ENCODE measurements at places on chromosomes 1 and 21.
A peak's percentile ranks its signal among the peaks of the same experiment; 100 is the strongest.

DNA sequence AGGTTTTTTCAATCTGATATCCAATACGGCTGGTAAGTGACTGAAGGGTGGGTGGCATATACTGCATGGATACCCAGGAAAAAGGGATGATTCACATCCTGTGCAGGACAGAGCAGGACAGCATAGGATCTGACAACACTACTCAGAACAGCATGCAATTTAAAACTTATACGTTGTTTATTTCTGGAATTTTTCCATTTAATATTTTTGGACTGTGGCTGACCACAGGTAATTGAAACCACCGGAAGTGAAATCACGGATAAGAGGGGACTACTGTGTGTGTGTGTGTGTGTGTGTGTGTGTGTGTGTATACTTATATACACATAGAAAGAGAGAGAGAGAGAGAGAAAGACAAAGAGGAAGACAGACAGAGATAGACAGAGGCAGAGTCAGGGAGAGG is 23.0 kb downstream of the ERICH3 start:
- DNase-seq = no peak

GRCh38 chr1:57724535-57724934 is 300.7 kb upstream of the DAB1 start:
- DNase-seq = no peak

GRCh38 chr21:45302082-45303061 is 14.7 kb upstream of the POFUT2 start:
- DNase-seq = peak; percentile 73

DNA sequence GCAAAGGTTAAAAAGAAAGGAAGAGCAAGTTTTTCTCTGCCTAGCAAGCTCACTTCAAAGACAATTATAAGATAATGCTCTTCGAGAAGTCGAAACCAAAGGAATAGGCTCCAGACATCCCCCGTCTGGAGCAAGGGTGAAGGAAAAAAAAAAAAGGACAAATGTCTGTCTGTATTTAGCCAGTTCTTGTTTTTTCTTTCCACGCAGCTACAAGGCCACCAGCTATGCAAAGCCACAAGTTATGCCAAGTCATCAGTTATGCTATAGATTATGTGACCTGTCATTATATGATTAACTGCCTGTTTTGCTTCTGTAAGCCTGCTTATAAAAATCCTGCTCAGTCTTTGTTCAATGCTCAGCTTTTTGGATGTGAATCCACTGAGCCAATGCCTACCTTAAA is 2.4 kb upstream of the THEM5 start:
- no peak for DNase-seq

GRCh38 chr1:18326211-18326897 is 154.4 kb upstream of the KLHDC7A start:
- DNase-seq = no peak

DNA sequence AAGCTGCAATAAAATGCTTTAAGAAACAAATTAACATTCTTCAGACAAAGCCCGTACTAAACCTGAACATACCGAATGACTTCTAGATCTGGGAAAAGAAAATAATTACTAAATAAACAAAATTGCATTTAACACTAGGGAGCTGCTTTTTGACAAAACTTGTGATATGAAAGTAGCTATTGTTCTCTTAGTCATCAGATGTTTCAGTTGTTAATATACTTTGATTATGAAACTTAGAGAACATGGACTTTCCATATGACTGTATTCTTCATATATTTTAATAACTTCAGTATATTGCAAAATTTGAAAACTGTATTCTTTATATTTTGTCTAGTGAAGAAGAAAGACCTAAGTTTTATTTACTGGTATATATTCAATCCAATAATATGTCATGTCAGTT is 1262.1 kb downstream of the NCAM2 start:
- no peak for DNase-seq

GRCh38 chr1:27007909-27008582 is 4.6 kb downstream of the TENT5B start:
- no peak for DNase-seq

GRCh38 chr21:45461369-45461750 is 56.4 kb downstream of the COL18A1 start:
- DNase-seq = no peak

- DNase-seq = no peak
Measured at GRCh38 chr1:163054181-163054591, 15.0 kb upstream of the RGS4 start.

GRCh38 chr1:212189352-212189738 is 95.9 kb upstream of the PPP2R5A start:
- DNase-seq = no peak

- no peak for DNase-seq
Measured at GRCh38 chr1:51697166-51697565, 80.3 kb downstream of the OSBPL9 start.

DNA sequence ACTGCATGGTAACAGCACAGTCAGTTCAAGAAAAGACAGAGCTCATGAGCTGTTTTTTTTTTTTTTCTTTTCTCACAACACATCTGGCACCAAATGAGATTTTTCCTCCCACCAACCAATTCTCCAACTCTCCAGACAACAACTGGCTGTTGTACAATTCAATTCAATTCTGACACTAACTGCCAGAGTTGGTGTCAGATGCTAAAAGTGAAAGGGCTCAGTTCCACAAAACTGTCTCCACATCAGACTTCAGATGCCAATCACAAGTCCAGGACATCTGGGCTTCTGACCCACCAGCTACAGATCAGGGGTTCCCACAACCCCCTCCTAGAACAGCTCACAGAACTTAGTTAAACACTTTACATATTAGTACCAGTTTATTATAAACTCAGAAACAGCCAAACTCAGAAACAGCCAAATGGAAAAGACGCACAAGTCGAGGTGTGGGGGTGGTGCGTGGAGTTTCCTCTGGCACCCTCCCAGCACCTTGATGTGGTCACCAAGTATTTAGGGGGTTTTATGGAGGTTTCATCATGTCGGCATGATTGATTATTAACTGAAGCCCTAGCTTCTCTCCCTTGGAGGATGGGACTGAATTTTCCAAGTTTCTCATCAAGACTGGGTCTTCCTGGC is 39.2 kb upstream of the LRRC8D start:
- DNase-seq = peak; percentile 78

DNA sequence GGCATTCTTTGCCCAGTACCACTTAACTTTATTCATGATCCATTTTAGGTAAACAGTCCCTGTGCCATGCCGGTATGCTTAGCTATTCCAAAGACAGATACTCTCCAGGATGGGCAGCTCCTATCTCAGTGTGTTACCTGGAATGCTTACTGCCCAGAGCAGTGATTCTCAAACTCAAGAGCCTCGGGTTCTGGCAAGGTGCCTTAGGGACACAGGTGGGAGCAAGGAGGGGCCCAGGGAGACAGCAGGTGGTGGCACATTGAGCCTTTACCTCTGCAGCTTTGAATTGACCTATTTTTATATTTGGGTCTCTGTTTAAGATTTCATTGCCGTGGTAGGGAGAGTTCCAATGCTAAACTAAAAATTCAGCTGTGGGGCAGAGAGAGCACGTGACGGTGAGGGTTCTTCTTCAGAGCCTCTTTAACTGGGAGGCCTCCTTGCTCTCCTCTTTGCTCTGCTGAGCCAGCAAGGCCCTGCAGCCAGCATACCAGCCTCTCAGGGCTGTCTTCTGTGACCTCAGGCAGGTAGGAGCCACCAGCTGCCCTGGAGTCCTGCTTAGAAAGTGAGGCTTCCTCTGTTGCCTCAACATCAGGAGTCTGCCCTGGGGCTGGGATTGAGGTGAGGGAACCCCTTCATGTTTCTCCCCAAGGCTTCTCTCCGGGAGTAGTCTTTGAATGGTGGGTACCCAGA is 20.2 kb downstream of the PHGDH start:
- no peak for DNase-seq

DNA sequence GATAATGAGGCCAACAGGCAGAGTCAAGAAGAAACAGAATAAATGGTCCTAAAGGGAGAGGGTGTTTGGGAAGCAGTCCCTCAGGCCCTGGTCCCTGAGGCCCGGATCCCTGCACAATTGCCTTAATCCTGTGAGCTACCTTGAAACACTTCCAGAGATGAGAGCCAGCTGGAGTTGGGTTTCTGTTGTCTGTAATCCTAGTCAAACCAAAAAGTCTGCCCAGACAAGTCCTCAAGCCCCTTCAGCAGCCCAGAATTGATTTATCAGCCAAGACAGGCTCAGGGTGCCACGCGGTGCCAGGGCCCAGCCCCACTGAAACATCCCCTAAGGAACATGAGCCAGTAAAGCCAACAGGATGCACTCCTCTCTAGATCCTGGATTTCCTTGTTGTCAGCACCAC is 16.4 kb upstream of the CLSTN1 start:
- DNase-seq = no peak

DNA sequence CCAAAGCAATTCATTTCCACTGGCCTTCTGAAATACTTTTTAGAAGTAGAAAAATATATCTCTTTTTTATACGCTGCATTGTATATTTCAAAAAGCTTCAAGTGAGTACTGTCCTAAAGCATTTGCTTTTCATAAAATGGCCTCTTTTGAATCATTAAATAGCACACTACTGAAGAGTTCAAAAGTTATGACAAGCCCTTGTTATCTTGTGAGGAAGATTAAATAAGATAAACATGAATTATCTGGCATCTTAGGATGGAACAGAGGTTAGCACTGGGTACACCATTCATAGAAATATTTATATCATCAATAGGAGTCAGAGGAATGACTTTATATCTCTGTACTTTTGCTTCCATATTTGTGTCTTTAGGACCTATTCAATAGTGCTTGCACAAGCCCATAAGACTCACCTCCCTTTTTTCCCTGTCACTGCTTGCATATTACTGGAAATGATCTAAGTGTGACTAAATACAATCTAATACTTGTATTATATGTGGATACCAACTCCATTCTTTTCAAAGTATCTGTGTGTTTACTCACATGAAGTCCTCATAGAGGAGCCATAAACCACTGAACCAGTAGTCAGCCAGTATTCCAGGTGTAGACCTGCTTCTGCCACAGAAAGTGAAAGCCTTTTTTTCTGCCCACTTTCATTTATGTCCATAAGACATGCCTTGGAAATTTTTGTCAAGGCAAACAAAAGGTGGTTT is 274.2 kb upstream of the C1orf105 start:
- no peak for DNase-seq

DNA sequence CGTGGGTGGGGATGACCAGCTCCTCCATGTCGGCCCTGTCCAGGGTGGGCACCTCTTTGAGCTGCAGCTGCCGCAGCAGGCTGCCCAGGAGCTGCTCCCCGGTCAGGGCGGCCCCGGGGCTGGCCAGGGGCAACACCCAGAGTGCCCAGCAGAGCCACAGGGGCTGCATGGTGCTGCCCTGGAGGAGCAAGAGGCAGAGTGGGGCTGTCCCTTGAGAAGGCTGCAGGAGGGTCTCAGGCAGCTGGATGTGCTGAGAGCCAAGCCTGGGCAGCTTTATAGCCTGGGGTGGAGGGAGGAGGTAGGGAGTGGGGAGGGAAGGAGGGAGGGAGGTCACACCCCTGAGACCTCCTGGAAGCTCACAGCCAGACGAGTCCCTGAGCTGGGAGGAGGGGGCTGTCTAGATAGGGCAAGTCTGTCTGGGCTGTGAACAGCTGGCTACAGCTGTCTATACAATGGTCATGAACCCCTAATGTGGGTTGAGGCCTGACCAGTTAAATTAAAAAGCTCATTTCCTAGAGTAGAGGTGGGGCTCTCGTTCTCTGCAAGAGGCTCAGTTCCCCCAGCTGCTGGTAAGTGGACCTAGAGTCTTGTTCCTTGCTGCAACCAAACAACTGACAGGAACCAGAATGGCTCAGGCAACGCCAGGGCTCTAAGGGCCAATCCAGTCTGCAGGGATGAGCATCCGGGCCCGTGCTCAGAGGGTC is at the start of gene LEFTY1:
LEFTY1 (minus strand) TSS at position 249 of the 704 bp plus-strand sequence; CDS start at position 169, 80 bp downstream.
- DNase-seq = no peak

DNA sequence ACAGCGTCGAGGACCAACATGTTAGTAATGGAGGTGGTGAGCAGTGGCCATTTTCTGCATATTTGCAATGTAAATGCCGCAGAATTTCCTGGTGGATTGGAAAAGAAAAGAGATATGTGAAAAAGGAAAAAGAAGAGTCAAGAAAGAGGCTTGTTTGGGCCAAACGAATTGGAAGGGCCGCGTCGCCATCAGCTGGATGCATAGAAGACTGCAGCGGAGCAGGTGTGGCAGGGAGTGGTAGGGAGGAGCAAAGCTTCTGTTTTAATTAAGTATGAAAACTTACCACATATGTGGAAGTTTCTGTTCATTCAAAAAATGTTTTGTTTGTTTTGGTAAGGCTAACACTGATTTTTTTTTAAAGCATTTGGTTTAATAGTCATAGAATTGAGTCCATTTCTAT is 690.7 kb downstream of the NCAM2 start:
- no peak for DNase-seq

GRCh38 chr1:100539836-100540536 is 2.0 kb downstream of the GPR88 start:
- no peak for DNase-seq

DNA sequence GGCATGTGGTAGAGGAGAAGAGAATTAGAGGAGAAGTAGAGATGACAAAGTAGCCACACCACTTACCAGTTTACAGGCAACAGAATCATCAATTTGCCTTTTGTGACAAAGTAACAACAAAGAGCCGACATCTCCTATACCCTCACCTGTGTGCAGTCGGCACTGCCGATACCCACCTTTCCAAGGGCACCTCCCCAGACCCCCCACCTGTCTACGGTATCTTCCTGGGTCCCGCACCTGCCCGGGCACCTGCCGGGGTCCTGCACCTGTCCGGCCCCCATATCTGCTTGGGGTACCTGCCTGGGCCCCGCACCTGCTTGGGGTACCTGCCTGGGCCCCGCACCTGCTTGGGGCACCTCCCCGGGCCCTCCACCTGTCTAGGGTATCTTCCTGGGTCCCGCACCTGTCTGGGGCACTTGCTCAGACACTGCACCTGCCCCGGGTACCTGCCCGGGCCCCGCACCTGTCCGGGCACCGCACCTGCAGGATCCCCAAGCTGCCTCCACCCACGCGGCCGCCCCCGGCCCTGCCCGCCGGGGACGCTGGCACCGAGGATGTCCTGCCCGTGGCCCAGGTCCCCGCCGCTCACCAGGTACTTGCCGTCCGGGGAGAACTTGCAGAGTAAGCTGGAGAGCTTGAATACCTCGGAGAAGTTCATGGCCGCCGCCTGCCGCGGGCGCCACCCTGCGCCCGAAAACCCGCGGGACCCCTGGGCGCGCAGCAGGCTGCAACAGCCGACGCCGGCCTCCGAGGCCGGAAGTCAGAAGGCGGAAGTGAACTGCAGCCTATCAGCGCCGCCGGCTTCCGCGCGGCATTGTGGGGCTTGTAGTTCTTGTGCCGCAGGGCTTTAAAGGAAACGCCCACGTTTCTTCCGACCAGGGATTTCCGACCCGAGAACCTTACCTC is at the start of gene WRAP73:
WRAP73 (minus strand) TSS at position 762 of the 906 bp plus-strand sequence; CDS start at position 658, 104 bp downstream.
- peak; percentile 86 for DNase-seq

GRCh38 chr1:50232336-50232735 is 123.6 kb downstream of the ELAVL4 start:
- DNase-seq = no peak

All from naive thymus-derived CD8-positive, alpha-beta T cell (primary cell).